Ovary (tissue), 10 donors: ENCODE measurements at places on chromosomes 2 and 18. TPM values are rescaled to one million over a fixed set of nuclear protein-coding genes. Genes with fewer than 3 reads are reported as not detected.

RSAD2 gene
- polyA plus RNA-seq = 4.7 TPM

ZC3H8 gene
- 6.0 TPM for polyA plus RNA-seq

KCNE4 gene
- 11.3 TPM for polyA plus RNA-seq

VAPA gene
- polyA plus RNA-seq = 164 TPM

TSGA10 gene
- polyA plus RNA-seq = 3.1 TPM

RAPGEF4 gene
- 9.9 TPM for polyA plus RNA-seq

LRATD1 gene
- polyA plus RNA-seq = 9.6 TPM

FBXO48 gene
- polyA plus RNA-seq = 0.91 TPM

RAMP1 gene
- polyA plus RNA-seq = 17.3 TPM

RBKS gene
- polyA plus RNA-seq = 2.4 TPM

CCT4 gene
- polyA plus RNA-seq = 113 TPM
